ENCODE measurements at places on chromosomes 4 and X.
A peak's percentile ranks its signal among the peaks of the same experiment; 100 is the strongest.

DNA sequence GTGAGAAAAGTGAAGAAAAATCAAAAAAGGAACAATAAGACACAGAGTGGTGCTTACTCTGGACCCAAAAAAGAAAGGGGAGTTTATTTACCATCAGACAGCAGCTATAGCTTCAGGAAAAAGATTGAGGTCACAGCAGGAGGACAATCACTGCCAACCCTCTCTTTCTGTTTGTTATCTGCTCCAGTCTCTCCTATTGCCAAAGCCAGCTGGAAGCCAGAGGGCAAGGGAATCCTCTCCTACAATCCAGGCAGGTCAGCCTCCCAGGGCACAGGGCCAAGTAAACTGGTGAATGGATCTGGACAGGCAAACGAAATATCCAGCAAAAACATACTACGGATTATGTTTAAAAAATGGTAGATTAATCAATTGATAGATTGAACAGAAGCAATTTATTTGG lies 306.9 kb upstream of the SLIT2 start:
- DNase-seq: no peak

- DNase-seq: no peak
Measured at GRCh38 chr4:154982187-154983047, 201.3 kb downstream of the RBM46 start.

GRCh38 chr4:106801386-106801785 lies 234.7 kb downstream of the DKK2 start:
- DNase-seq: no peak

DNA sequence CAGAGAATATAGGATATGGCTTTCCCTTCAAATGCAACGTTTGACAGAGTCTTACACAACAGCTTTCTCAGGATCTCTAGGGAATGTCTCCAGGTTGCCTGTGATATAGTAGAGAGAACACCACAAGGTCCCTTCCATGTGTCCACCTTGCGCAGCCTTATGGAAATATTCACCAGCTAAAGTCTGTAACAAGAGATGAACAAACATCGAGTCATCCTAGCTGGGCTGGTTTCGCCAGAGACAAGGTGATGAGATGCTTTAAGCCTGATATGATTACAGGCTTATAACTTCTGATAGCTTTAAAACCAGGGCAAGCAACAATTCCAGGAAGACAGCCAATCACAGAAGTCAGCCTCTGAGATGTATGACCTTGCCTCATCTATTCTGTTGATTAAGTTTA lies 83.8 kb downstream of the SEL1L3 start:
- no peak for DNase-seq

GRCh38 chrX:47158131-47158530 lies 13.1 kb downstream of the RBM10 start:
- DNase-seq: no peak

GRCh38 chr4:182679533-182679932 lies 237.7 kb downstream of the DCTD start:
- no peak for DNase-seq

DNA sequence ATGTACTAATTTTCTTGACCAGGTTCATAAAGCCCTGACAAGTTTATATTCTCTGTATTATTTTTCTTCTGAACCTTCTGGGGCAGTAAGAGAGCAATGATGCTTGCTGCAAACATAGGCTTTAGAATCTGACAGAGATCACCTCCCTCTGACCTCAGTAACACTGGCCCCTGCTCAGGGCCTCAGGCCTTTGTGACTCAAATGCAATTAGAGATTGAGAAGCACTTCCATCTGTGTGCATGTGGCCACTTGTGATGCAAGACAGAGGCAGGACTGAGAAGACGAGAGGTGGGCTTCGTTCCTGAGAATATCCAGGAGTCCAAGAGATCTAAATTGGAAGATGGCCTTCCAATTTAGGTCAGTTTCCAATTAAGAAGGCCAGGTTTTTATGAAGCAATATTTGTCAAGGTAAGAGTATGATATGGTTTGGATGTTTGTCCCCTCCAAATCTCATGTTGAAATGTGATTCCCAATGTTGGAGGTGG lies 82.8 kb upstream of the VEGFC start:
- DNase-seq: no peak

- DNase-seq: no peak
Measured at GRCh38 chr4:187724456-187724855, 271.1 kb upstream of the ZFP42 start.

GRCh38 chrX:13506574-13506973 lies 62.8 kb upstream of the EGFL6 start:
- DNase-seq: peak; percentile 19

- DNase-seq: no peak
Measured at GRCh38 chr4:72505314-72505744, 63.7 kb downstream of the ADAMTS3 start.
